Fibroblast of lung (primary cell): ENCODE measurements at places on chromosomes 3 and 15.

DNA sequence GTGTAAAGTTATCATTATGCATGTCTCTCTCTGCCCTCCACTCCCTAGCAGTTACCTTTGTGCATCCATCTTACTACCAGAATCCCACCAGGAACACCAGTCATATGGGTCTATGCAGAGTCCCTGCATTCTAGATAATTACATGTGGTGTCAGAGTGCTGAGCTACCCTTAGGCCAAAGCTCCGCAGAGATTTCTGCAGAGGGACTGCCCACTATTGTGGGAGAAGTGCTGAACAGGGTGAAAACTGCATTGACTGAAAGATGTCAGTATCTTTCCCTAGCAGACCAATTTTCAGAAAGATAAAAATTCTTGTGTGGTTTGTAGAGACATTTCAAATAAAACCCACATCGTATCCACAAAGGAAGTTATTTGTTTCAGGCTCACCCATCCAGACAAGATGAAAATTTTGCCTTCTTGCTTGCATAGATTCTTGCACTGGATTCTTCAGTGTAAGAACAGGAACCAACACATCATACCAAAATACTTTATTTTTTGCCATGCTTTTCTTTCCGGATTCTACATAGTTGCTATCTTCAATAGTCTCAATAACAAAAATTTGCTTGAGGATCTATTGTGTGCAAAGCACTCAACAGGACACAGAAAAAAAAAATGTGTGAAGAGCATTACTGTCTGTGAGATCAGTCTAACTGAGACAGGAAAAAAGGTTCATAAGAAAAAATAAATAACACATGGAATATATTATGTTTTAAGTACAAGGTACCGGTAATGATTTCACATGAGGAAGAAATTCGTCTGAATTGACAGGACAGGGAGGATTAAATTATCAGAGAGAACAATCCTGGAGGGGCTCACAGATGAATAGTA is 32.0 kb upstream of the CCDC80 start:
- no peak overlapping the region for H3K4me3 ChIP-seq
- H3K36me3 ChIP-seq, result no peaks in the 10 kb centered on the region
- H3K4me1 ChIP-seq, result peaks cover 22% of the 10 kb centered on the region
- DNase-seq, result no peak
- no peaks in the 10 kb centered on the region for H3K27me3 ChIP-seq

- H3K36me3 ChIP-seq, result no peaks in the 10 kb centered on the region
- peaks cover 4% of the 10 kb centered on the region for H3K27me3 ChIP-seq
- H3K27ac ChIP-seq, result no peak overlapping the region
- peaks cover 10% of the 10 kb centered on the region for H3K4me1 ChIP-seq
Observed at GRCh38 chr3:194360568-194360967, 9.0 kb downstream of the LRRC15 start.

- H3K4me3 ChIP-seq, result no peak overlapping the region
- no peaks in the 10 kb centered on the region for H3K4me1 ChIP-seq
- H3K27ac ChIP-seq, result no peak overlapping the region
Observed at GRCh38 chr3:118527514-118528044, 507.1 kb downstream of the IGSF11 start.

GRCh38 chr3:46484911-46485778 is 12.6 kb upstream of the RTP3 start:
- no peaks in the 10 kb centered on the region for H3K36me3 ChIP-seq
- DNase-seq, result no peak
- H3K4me3 ChIP-seq, result no peak overlapping the region
- no peaks in the 10 kb centered on the region for H3K27me3 ChIP-seq

GRCh38 chr3:39727415-39727814 is 82.0 kb upstream of the MYRIP start:
- H3K36me3 ChIP-seq, result no peaks in the 10 kb centered on the region
- H3K4me1 ChIP-seq, result no peaks in the 10 kb centered on the region
- H3K27ac ChIP-seq, result no peak overlapping the region
- no peak for DNase-seq
- H3K27me3 ChIP-seq, result no peaks in the 10 kb centered on the region
- H3K4me3 ChIP-seq, result no peak overlapping the region

GRCh38 chr15:99090011-99090699 is 14.7 kb upstream of the SYNM start:
- H3K4me1 ChIP-seq, result no peaks in the 10 kb centered on the region
- no peaks in the 10 kb centered on the region for H3K27me3 ChIP-seq
- DNase-seq, result no peak
- no peak overlapping the region for H3K4me3 ChIP-seq
- H3K36me3 ChIP-seq, result no peaks in the 10 kb centered on the region

GRCh38 chr3:126434264-126434590 is 39.5 kb downstream of the CFAP100 start:
- no peaks in the 10 kb centered on the region for H3K27me3 ChIP-seq
- DNase-seq, result no peak
- no peaks in the 10 kb centered on the region for H3K4me1 ChIP-seq
- H3K36me3 ChIP-seq, result peaks cover 2% of the 10 kb centered on the region
